Stimulated activated CD8-positive, alpha-beta memory T cell treated with anti-CD3 and anti-CD28 coated beads, Interleukin-7, amount 100 ng/mL, for 48 hours (primary cell): ENCODE measurements at places on chromosomes 7 and 10.

GRCh38 chr10:82737549-82737948 lies 862.6 kb downstream of the NRG3 start:
- no peak for DNase-seq

DNA sequence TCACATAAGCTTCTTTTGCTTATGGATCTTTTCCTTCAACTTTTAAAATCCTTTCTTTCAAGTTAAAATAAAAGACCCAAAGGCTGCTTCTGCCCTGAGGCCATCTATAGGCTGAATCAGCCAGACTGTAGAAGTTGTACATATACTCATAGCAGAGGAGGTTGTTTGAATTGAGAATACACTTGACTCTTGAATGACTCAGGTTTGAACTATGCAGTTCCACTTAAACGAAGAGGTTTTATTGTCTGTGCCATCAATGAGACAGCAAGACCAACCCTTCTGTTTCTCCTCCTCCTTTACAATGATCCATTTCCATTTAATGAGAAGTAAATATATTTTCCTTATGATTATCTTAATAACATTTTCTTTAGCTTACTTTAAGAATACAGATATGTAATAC lies 5.8 kb downstream of the ZNF365 start:
- no peak for DNase-seq

GRCh38 chr10:83542774-83543411 lies 596.4 kb upstream of the GHITM start:
- no peak for DNase-seq

DNA sequence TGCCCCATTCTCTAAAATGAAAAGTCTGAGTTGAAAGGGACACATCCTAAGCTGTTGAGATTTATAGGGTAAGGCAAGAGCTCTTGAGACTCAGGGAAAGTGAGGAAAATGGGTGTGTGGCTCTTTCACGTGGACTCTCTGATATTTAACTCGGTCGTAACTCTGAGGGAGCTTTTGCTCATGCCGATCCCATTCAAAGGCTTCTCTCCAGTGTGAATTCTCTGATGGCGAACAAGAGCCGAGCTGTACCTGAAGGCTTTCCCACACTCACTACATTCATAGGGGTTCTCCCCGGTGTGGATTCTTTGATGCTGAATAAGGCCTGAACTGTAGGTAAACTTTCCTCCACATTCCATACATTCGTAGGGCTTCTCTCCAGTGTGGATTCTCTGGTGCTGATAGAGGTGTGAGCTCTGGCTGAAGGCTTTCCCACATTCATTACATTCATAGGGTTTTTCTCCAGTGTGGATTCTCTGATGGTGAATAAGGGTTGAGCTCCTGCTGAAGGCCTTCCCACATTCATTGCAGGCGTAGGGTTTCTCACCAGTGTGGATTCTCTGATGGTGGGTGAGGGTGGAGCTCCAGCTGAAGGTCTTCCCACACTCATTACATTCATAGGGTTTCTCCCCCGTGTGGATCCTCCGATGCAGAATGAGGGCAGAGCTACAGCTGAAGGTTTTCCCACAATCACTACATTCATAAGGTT lies 10.4 kb downstream of the ZNF3 start:
- no peak for DNase-seq
